ENCODE measurements at places on chromosomes 3 and 15.
A peak's percentile ranks its signal among the peaks of the same experiment; 100 is the strongest.

- DNase-seq = no peak
These were observed 33.2 kb downstream of the CAPN3 start for GRCh38 chr15:42392309-42393024.

- DNase-seq = no peak
These were observed 4.1 kb upstream of the SKOR1 start for GRCh38 chr15:67820992-67821783.

- no peak for DNase-seq
These were observed 53.9 kb upstream of the ACKR4 start for GRCh38 chr3:132543011-132543739.

GRCh38 chr15:59401824-59402569 is 29.3 kb upstream of the MYO1E start:
- DNase-seq = no peak

DNA sequence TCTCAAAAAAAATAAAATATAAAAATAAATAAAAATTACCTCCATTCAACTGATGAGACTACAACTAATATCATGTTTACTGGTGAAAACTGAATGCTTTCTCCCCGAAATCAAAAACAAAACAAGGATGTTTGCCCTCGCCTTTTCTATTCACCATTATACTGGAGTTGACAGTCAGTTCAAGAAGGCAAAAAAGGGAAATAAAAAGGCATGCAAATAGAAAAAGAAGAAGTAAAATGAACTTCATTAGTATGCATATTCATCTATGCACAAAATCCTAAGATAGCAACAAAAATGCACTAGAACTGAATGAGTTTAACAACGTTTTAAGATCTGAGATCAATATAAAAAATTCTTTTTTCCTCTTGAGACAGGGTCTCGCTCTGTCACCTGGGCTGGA is 72.7 kb upstream of the FAM174B start:
- no peak for DNase-seq

DNA sequence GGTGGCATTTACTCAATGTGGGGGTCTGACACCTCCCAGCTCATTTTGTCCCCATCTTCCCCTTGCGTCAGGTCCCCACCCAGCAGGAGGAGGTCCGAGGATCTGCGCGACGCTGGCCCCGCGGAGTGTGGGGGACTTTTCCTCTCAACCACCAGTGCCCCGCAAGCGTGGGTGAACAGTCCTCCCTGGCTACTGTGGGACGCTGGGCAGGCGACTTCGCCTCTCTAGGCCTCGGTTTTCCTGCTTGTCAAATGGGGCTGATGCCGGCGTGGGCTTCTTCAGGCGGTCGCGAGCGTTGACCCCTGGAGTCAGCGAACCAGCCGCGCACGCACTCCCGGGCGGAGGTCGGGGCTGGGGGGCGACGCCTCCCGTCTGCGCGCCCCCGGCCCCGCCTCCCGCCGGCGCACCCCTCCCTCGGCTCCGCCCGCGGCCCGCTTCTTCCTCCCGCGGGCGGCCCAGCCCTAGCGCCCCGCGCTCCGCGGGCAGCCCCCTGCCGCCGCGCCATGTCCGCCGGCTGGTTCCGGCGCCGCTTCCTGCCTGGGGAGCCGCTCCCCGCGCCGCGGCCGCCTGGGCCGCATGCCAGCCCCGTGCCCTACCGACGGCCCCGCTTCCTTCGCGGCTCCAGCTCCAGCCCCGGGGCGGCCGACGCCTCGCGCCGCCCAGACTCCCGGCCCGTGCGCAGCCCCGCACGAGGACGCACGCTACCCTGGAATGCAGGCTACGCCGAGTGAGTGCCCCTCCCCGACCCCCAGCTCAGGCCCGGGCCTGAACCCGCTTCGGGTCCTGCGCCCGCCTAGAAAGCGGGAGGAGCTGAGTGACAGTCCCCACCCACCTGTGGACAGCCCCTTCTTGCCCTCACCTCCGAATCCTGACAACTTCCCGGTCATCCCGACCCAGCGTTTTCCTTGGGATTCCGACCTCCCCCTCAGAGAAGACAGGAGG is at the start of gene PPM1M:
PPM1M (plus strand) TSS at position 438 of the 942 bp plus-strand sequence; CDS start at position 504, 66 bp downstream.
- peak; percentile 35 for DNase-seq

- DNase-seq = no peak
These were observed 46.2 kb downstream of the DMXL2 start for GRCh38 chr15:51576286-51576850.

DNA sequence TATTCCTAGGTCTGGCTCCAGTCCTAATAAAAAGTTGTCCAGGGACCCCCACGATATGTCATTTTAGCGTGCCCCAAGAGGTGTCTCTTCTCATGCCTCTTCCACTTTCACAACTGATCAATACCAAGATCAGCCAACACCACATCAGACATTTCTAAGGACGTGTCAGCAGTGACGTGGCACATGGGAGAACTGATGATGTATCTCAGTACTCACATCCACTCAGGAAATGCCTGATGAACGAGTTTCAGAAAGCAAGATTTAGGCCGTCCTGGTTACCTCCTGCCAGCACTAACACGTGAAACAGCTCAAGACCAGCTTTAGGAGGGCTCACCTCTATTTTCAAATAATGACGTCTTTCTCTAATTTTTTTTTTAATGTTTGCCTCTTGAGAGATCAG is 19.6 kb downstream of the VGLL4 start:
- peak; percentile 60 for DNase-seq

GRCh38 chr15:64333986-64334929 is 21.7 kb downstream of the CSNK1G1 start:
- peak; percentile 19 for DNase-seq

GRCh38 chr15:72306211-72306785 is 13.7 kb downstream of the CELF6 start:
- peak; percentile 29 for DNase-seq

GRCh38 chr15:77915261-77915960 is 162.1 kb downstream of the TBC1D2B start:
- no peak for DNase-seq

DNA sequence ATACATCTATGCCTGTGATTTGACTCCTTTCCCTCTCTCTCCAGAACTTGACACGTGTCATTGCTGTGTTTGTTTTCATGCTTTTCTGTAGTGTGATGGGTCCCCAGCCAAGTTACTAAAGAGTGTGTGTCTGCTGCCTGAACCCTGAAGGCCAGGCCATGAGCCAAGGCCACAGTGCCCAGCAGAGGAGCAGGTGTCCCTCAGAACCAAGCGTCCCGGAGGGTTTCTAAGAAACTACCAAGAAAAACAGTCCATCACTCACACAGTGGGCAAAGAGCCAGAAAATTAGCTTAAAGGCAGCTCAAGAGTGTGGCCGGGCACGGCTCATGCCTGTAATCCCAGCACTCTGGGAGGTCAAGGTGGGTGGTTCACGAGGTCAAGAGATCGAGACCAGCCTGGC is 35.2 kb downstream of the FBXO45 start:
- DNase-seq = no peak

DNA sequence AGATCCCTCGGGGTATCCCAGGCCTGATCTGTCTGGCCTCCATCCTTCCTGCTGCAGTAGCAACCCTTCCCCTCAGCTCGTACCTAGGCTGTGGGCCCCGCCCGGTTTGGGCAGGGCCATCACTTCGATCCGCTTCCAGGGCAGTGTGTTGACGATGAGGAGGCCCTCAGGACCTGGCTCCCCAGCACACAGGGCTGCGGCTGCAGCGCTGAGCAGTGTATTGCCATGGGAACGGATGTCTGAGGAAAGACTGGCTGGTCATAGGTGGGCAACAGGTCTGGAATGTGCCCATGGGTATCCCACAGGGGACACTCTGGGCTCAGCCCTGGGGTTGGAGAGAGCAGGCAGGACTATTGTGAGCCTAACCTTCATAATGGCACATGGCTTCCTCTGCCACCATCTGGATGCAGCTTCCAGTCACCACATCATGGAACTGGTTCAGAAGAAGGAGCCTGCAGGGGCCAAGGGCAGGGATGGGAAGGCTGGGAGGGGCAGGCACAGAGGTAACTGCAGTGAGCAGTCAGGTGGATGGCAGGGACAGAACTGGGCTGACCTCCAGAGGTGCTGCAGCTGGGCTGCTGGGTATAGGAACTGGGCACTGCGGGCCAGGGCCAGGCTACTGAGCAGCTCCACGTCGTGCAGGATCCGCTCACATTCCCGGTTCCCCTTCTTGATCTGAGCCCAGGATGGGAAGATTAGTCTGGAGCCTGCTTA is 8.7 kb downstream of the MAN2C1 start:
- DNase-seq = no peak

DNA sequence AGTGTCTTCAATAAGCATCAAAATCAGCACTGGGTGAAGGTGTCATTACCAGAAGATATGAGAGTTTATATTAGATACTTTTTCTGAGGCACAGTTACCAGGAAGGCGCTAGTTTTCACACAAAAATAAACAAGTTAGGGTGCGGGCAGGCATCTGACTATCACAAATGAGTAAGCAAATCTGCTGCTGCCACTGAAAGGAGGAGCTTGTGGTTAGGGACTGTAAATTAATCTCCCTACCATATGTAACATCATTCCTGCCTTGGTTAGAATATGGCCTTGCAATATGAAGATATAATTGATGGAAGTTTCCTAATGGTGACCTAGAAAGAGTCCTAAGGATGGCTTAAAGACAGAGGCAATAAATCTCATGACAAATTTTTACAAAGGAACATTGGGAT is 19.5 kb upstream of the EID1 start:
- DNase-seq = no peak

GRCh38 chr15:68676011-68676605 is 97.3 kb downstream of the CORO2B start:
- no peak for DNase-seq

GRCh38 chr3:146750196-146750595 is 145.1 kb upstream of the PLSCR5 start:
- no peak for DNase-seq

GRCh38 chr15:100301910-100302431 is 39.8 kb downstream of the ADAMTS17 start:
- DNase-seq = no peak

DNA sequence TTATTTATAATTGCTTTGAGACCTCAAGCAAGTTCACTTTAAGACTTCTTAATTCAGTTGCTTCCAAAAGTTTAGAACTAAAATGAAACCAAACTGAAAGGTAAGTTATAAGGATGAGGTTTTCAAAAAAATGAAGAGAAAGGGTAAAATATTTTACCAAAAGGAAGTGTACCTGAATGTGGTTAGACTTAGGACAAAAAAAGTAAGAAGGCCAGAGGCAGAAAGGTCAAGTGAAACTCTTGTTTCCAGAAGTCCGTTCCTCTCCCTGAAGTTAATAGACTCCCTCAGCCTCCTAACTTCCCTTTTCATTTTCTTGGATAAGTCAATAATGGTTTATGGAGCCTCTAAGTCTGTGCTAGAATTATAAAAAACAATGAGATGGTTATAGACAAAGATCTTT is 16.6 kb downstream of the BTLA start:
- no peak for DNase-seq

- DNase-seq = no peak
These were observed 60.8 kb downstream of the VGLL3 start for GRCh38 chr3:86930181-86930580.

DNA sequence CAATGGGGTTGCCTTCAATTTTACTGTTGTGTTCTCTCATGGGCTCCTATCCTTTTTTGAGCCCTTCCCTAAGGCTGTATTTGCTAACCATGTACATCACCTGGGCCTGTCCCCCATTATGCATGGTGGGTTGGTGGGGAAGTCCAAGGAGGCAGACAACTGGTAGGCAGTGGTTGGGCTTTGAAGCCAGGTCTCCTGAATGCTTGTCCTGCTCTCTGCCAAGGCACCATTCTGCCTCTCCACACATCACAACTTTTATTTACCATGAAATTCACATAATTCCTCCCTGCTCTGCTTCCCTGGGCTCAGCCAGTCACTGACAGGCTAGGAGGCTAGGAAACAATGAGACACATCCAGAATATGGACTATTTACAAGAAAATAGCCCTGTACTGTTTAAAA is 41.0 kb upstream of the COPB2 start:
- DNase-seq = no peak

DNA sequence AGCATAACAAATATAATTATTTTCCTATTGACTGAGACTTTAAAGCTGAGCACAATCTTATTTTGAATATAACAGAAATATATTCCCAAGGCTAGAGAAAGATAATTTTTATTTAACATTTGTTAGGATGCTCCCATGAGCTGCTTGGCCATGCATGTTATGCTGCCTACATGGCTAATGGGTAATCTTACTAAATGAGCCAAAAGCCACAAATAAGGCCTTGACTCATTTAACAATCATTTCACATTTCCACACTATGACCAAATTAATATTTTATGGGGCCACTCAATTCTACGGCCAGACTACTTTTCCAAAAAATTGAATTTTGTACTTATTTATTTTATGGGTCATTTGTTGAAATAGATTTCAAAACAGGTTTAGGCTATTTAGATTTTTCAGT is 141.7 kb downstream of the MEIS2 start:
- no peak for DNase-seq

- DNase-seq = no peak
These were observed 6.4 kb upstream of the ADAM10 start for GRCh38 chr15:58755956-58756355.

- DNase-seq = no peak
These were observed 4.5 kb downstream of the PTX3 start for GRCh38 chr3:157441102-157441624.

DNA sequence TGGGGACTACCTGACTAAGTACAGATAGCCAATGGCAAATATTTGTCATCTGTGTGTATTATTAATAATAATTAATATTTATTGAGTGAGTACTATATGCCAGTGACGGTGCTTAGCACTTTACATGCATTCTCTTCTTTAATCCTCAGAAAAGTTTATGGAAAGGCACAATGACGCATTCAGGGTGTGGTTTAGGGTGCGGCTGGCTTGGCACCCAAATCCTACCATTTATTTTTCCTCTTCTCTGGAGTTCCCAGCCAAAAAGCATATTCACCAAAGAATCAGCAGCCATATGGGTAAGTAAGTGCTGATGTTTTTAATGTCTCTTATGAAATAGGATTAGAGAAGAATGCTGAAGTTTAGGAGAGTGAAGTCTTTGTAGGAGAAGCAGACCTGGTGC is 140.4 kb upstream of the TP63 start:
- DNase-seq = no peak

DNA sequence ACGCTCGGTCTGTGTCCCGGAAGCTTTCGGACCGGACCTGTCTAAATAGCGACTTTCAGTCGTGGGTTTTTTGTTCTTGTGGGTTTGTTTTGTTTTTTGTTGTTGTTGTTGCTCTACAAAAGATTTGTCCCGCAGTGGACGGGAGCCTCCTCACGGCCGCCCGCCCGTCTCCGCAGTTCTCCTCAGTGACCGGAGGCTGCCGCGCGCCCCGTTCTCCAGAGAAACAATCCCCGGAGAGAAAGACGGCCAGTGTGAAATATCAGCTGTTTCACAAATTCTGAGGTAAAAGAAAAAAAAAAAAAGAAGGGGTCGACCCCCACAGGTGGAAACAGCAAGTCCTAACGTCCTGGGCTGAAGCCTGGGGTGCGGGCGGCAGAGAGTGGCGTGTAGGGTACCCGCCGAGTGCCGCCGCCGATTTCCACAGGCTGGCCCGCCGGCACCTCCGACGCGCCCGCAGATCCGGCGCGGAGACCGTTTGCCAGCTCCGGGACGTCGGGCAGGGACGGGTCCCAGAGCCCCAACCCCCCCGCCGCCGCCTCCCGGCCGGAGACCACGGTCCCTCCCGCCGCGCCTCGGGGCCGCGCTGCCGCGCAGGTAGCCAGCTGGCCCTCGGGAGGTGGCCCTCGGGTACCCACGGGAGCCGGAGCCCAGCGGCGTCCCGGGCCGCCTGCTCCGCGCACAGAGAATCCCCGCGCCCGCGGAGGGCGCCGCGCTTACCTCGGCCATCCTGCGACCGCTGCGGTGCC is 478 bp downstream of the BNC1 start:
- DNase-seq = no peak

- DNase-seq = no peak
These were observed 48.2 kb downstream of the MAP3K13 start for GRCh38 chr3:185411133-185411532.

All from stimulated activated CD4-positive, alpha-beta T cell treated with anti-CD3 and anti-CD28 coated beads, Interleukin-2, amount 100 ng/mL, for 4 hours (primary cell).